ENCODE measurements at places on chromosomes 3 and 15.

GRCh38 chr3:141514382-141514781, 27.6 kb downstream of the RASA2 start:
- DNase-seq, result no peak

- no peak for DNase-seq
Measured at GRCh38 chr3:55198554-55198953, 270.7 kb upstream of the LRTM1 start.

DNA sequence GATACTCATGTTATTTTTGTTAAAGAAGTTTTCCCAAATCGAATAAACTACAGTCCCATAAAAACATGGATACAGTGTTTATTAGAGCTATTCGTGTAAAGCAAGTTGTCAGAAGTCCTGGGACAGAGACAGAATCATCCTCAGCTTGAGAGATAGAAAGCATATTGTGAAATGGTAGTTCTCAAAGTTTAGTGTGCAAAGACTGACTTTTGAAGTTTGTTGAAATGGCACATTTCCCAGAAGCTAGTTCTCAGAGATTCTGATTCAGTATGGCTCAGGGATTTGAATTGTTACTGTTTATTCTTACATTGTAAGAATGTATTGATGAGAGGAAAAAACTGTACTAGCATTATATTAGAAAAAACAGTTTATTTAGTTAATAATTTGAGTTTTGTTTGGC, 22.1 kb downstream of the GABRR3 start:
- DNase-seq, result no peak

- no peak for DNase-seq
Measured at GRCh38 chr3:153442799-153443487, 280.9 kb downstream of the RAP2B start.

GRCh38 chr3:113546414-113546893, 14.1 kb downstream of the SIDT1 start:
- peak; percentile 34 for DNase-seq

Measured in GM10248 (cell line).